Stimulated activated CD8-positive, alpha-beta memory T cell treated with anti-CD3 and anti-CD28 coated beads, Interleukin-4, amount 100 ng/mL, for 1 hour (primary cell): ENCODE measurements at places on chromosomes 4 and X.

GRCh38 chr4:163818673-163819072 lies 324.2 kb downstream of the TMA16 start:
- no peak for DNase-seq

DNA sequence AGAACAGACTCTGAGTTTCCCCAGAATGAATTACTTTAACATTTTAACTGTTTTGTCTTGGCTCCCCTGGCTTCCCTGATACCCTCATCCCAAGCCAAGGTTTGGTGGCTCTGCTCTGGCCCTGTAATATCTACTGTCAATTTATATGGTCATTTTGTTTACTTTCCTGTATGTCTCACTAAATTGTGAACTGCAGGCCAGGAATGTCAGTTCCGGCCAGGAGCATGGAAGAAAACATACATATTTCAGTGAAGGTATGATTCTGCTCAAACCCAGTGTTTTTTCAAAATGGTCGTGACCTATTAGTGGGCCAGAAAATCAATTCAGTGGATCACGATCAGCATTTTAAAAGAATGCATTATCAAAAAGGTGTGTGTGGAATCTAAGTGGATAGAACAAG lies 1.2 kb downstream of the RPGR start:
- no peak for DNase-seq

DNA sequence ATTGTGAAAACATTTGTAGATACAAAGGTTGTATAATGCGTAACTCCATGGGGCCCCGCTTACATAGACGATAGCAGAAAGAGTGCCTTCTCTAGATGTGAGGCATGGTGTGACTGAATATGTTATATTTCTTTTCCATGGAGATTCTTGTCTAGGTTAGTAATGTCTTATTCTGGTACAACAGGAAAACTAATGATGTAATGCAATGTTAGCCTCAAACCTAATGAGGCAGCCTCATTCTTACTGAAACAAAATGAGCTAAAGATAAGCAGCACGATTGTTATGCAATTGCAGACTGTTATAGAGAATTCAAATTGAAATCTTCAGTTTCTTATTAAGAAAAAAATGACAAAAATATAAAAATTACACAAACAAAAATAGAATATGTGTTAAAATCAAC lies 171.1 kb upstream of the ANKRD50 start:
- DNase-seq: no peak

DNA sequence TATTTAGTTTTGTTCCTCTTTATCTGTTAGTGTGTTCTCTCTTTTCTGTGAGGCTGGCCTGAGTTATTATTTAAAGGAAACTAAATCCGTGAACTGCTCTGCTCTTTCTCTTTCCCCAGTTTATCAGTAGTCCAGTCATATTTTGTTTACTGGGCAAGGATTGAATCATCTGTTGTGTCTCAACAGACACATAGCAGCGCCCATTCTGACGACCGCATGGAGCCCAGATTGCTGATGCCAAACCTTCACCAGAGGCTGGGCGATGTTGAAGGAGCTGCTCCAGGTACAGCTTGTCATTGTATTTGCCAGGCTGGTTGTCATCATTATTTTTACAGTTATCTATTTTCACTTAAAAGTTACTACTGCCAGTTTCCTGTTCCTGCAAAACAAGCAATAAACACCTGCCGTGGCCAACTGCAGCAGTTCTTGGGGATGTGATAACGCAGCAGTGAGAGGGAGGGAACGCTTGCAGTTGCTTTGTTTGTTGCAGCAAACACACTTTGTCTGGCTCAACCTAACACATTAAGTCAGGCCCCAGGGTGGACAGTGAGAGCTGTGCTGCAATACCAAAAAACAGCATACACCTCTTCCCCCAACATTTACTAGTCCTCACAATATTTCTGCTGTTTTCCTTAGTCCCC lies 10.1 kb downstream of the REELD1 start:
- DNase-seq: no peak

DNA sequence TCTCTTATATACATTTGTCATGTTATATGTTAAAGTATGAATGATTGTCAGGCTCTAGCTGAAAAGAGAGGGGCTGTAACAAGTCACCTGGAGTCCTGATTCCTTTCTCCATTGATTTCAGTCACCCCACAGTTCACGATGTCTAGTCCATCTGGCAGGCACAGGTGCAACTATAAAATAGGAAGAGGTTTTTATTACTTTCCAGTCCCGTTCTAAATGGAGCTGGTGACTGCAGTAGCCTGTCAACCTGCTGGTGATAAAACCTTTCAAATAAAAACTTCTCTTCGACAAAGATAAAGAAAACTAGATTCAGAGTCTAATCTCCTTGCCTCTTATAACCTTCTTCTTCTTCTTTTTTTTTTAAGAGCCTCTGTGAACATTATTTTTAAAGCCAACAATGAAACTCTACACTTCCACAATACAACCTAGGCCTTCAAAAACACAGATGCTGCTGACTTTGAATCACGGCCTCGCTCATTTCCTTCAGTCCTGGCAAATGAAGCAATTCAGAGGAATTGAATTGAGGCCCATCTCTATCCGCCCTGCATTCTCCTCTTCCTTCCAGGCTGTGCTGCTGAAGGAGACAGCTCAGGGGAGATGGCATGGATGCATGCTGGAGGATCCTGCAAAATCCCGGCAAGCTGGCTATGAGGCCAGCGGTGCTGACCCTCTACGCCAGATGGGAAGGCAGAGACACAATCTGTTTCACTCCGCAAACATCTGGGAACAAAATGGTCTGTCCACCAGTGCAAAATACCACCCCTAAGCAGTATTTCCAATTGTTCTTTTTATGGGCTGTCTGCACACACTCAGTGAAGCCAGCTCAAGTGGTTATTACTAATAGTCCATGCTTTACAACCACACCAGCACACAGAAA lies 27.3 kb upstream of the CDKN2AIP start:
- no peak for DNase-seq

DNA sequence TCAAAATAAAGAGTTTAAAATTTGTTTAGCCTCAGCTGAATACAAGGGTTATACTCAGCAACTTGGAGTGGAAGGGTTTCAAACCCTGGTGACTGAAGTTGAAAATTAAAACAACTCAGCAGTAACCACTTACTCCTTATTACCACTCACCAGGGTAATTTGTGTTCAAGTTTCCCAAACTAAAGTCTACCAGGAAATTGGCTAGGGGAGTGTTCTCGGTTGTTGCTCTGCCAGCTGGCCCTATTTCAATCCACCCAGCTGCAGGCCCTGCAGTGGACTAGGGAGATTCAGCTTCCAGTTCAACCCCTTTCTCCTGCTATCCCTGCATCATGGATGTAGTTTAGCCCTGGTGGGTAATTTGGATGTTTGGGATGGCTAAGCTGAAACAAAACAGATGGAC lies 37.8 kb upstream of the EXOC1L start:
- no peak for DNase-seq

DNA sequence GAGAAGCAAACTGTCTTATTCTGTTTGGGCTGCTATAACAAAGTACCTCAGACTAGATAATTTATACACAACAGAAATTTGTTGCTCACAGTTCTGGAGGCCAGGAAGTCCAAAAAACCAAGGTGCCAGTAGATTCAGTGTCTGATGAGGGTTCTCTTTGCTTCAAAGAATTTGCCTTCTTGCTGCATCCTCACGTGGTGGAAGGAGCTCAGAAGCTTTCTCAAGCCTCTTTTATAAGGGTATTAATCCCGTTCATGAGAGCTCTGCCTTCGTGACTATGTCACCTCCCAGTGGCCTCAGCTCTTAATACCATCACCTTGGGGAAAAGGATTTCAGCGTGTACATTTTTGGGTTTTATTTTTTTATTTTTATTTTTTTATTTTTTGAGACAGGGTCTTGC lies 20.1 kb downstream of the CA5B start:
- no peak for DNase-seq

DNA sequence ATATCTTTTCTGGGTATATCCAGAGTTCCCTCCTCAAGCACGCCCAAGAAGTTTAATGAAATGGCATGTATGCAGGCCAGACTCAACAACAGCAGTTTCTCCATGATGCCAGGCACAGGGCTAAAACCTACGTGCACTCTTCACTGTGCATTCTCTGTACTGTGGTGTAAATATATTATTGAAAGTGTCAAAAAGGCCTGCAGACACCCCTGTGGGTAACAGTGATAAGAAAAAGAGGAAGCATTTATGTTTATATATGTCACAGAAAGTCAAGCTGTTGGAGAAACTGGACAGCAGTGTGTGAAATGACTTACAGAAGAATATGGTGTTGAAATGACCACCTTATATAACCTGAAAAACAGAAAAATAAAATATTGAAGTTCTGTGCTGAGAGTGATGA lies 29.6 kb upstream of the DCAF8L1 start:
- no peak for DNase-seq

DNA sequence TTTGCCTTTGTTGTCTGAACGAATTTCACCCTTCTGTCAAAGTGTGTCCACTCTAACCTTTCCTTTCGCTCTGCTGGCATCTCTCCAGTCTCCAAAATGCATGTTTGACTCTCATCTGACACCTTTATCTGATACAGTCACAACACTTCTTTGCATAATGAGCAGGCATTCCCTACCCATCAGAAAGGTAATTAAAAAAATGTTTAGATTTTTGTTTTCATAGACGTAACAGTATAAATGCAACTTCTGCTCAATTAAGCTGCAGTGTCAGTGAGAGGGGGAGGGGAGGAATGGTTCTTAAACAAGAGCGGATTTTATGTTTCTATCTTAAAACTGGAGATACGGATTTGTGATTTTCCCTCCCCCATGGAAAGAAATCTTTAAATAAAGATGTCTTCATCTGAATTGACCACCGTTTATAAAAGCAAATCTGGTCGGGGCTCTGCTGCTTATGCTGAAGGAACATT lies 70.2 kb downstream of the CXXC4 start:
- no peak for DNase-seq

DNA sequence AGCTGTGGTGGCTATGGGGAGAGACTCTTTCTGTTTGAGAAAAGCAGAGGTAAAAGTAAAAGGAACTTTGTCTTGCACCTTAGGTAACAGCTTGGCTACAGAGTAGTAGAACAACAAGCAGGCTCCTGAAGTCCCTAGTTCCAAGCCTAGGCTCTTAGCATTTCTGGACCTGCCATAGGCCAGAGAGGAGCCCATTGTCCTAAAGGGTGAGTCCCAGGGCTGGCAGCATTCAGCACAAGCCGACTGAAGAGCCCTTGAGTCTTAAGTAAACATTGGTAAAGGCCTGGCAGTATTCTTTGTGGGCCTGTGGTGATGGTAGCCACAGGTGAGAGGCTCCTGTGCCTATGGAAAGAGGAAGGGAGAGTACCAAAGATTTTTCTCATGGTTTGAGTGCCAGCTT lies 38.2 kb downstream of the CSN3 start:
- no peak for DNase-seq

DNA sequence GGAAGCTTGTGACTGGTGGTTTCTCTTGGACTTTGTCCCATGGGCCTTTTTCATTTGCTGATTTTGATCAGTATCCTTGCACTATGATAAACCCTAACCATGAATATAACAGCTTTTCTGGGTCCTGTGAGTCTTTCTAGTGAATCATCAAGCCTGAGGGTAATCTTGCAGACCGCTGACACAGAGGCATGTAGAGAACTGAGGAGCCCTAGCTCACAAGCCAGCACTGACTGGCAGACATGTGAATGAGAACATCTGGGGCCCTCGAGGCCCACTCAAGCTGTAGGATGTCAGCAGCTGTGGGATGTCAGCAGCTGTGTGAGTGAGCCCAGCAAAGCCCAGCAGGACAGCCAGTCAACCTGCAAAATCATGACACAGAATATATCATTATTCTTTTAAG lies 36.7 kb downstream of the HMGB3 start:
- no peak for DNase-seq

GRCh38 chrX:69297506-69297905 lies 132.3 kb upstream of the PJA1 start:
- DNase-seq: no peak

DNA sequence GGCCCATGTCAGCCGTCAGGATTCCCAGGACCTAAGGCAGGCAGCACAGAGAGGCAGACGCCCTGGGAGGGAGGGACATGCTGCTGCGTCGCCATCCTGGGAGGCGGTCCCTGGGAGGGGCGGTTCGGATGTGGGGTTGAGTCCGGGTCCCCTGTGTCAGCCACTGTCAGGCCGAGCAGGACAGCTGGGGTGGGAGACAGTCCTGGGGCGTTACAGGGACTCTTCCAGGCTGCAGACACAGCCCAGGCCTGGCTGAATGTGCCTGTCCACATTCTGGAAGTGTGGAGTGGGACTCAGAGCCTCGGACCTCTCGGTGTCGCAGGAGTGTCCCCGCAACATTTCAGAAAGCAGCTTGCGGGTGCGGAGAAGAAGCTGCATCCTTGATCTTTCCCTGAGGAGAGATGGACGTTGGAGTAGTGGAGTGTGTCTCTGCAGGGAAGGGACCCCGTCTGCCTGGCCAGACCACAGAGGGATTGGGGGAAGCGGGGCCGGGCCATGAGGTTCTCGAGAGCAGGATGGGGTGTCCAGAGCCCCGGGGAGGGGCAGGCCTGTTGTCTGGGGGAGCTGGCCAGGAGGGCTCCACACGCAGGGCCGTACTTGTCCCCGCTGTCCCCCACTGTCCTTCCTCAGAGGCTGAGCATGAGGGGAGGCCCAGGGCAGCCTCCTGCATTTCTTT lies 6.1 kb downstream of the AKAP17A start:
- no peak for DNase-seq

GRCh38 chr4:162164906-162165510 lies 1.2 kb upstream of the FSTL5 start:
- DNase-seq: no peak

- DNase-seq: no peak
Measured at GRCh38 chr4:92172203-92172602, 131.6 kb upstream of the GRID2 start.

DNA sequence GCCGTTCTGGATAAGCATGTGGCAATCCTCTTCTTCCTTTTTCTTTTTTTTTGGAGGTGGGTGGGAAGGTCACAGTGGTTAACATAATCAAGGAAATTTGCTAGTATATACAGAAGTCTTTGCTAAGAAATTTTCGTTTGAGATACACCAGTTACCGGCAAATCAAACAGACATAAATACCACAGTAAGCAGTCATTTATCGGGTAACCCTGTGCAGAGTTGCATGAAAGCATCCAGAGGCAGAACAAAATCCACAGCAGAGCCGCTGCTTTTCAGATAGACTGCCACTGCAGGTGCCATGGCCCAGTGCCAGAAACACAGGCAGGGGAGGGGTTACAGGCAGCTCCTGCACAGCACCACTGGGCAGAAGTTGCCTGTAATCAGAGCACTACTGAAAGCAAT lies 179.1 kb upstream of the MAB21L2 start:
- DNase-seq: no peak

- DNase-seq: no peak
Measured at GRCh38 chr4:125572601-125573000, 257.8 kb downstream of the FAT4 start.
